Thymus (tissue), 14 donors: ENCODE measurements at places on chromosomes 4 and X.

DNA sequence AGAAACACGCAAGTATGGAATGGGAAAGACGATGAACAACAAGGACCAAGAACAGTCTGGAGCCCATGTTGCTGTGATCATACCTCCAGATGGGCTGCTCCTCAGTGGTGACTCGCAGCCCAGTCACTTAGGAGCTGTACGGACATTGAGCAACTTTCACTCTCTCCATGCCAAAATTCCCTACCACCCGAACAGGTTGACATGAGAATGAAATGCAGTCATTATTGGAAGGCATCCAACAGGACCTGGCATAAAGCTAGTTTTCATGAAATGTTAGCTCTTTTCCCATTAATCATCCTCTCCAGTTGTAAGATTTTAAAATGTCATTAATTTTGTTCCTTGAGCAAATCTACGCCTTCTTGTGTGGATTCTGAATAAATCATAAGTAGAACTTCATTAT is 82.7 kb upstream of the GPM6B start:
- DNase-seq, result no peak

DNA sequence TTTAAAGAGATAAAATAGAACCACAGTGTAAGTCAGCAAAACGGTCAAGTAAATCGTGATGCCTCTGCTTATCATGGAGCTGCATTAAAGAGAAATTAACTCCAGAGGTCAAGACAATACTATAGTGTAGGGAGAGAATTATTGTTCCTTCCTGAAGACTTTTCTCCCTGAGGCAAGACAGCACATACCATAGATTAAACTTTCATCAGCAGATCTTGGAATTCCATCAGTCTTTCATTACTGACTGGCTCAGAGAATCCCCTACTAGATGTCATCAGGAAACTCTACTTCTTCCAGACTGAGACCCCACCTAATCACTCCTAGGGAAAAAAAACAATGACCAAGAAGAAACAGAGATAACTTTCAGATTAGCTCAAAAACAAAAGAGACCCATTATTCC is 131.3 kb downstream of the NSUN7 start:
- no peak for DNase-seq

DNA sequence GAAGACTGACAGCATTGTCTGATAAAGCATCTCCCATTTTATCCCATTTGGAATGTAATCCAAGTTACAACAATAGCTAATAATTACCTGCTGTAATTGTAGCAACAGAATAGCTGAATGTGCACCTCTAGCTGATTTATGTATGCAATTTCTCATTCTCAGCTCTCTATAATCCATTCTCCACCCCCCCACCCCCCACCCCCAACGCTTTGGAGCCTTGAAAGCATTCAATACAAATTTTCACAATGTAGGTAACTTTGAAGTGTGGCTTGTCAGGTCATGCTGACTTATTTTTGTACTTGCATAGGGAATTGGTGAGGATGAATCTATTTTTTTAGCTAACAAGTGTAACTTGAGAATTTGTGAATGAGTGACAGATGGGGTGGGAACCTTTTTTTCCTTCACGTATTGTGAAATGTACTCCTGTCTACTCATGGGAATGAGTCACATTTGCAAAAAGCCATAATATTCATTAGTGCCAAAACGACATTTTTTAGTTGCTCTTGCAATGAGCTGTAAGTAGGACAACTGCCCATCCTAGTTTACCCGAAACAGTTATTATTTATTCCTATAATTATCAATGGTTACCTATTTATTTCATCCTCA is 159.3 kb downstream of the PALLD start:
- DNase-seq, result no peak

GRCh38 chr4:88045021-88045420 is 37.6 kb downstream of the PKD2 start:
- DNase-seq, result no peak

- no peak for DNase-seq
Observed at GRCh38 chr4:133145758-133146573, 3.1 kb upstream of the PCDH10 start.

DNA sequence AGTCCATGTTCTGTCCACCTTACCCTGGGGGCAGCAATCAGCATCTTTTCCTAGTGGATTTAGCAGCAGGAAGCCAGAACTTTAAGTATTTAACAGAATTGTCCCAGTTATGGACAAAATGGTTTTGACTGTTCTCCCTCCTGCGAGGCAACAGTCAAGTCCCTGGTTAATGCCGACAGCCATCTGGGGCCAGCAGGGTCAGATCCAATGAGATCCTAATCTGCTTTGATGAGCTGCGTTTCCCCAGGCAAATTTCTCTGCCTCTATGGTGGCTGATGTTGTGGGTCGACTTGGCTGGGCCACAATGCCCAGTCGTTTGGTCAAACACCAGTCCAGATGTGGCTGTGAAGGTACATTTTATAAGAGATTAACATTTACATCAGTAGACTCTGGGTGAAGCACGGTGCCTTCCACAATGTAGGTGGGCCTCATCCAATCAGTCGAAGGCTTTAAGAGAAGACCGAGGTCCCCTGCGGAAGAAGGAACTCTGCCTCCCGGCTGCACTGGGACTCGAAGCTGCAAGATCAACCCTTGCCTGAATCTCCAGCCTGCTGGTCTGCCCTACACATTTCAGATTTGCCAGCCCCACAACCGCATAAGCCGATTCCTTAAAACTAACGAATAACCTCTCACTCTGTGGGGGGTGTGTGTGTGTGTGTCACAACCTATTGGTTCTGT is 89.0 kb upstream of the C4orf50 start:
- DNase-seq, result no peak

DNA sequence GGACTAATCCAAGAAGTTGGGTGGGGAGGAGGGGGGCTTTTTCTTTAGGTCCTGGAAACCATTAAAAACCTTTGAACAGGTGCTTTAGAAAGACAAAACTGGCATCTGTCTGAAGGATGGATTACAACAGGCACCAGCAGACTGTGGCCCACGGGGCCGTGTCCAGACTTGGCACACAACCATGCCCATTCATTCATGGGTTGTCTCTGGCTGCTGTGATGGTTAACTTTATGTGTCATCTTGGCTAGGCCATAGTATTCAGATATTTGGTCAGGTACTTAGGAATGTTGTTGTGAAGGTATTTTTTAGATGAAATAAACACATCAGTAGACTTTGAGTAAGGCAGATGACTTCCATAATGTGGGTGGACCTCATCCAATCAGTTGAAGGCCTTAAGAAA is 45.5 kb downstream of the TBL1X start:
- no peak for DNase-seq

GRCh38 chr4:142160509-142160908 is 524.1 kb downstream of the IL15 start:
- no peak for DNase-seq

- DNase-seq, result no peak
Observed at GRCh38 chr4:23097251-23097650, 404.5 kb downstream of the GBA3 start.

- DNase-seq, result no peak
Observed at GRCh38 chr4:98572697-98573096, 85.7 kb downstream of the TSPAN5 start.

DNA sequence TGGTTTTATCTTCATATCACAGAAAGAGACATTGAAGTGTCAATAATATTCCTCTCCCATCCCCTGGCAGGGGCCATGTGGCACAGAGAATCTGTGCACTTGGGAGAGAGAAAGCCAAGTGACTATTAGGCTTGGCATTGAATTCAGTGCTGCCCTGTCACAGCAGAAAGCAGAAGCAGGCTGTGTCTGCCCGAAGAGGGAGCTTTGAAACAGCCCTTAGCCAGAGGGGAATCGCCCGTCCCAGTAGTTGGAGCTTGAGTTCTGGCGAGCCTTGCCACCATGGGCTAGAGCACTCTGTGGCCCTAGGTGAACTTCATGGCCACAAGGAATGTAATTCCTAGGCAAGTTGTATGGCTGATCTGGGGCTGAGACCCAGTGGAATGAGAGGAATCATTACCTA is 282.5 kb upstream of the PCDH10 start:
- no peak for DNase-seq

DNA sequence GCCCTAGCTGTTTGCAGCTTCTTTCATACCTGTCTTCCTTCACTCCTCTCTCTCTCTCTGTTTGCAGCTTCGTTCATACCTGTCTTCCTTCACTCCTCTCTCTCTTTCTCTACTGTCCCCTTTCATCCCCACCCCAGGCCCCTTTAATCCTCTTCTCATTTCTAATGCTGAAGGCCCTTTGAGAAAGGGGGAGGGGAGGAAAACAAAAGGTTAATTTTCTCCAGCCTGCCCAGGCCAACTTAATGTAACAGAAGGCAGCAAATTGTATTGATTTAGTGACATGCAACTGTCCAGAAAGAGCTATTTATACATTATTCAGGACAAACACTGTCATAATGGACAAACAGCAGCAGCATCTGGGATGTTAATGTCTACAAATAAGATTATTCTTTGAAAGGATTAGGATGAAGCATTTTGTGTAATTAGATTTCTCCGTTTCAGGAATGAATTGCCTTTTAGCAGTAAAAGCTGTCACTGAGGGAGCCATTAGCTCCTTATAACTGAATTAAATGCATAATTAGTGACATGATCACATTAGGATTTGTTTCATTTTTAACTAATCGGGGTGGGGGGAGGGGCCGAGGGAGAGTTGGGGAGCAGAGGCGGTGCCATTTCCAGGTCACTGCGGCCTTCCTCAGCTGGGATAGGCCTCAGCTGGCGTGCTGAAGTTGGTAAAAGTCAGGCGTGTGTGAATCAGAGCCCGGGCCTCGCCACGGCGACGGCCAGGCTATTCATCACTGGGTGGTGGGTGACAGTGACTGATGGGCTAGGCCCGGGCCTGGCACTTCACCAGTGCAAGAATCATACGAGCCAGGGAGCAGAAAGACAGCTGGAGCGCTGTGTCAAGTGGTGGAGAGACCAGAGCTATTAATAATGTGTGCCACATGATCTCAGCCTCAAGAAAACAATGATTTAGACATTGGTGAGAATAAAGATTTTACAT is 174.5 kb downstream of the NKX6-1 start:
- no peak for DNase-seq

- DNase-seq, result no peak
Observed at GRCh38 chrX:102846544-102847236, 90.4 kb upstream of the RAB40AL start.

DNA sequence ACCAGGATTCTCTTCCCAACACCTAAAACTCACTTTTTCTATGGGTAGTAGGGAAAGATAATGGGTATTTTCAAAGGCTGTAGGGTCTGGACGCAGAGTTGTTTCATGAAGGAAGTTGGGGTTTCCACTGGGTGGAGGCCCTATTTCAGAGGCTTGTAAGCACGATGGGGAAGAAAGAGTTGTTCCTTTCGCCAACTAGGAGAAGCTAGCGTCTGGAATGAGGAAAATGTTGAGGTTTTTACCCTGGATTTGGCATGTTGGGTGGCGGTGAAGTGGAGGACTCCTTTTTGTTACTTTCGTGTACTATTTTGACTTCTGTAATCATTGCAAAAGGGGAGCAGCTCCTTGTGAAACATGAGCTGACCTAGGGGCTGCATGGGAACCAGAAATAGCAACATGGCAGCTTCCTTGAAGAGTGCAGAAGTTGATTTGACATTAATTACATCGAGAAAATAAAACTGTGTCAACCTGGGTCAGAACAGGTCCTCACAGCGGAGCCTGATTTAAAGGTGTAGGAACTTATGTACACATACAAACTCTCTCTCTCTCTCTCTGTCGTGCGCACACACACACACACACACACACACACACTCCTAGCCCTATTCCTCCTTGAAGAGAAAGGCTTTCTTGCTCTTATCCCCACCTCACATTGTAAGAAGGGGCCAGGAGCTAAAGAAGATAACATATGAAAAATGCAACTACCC is 19.1 kb downstream of the VSIG4 start:
- DNase-seq, result no peak

DNA sequence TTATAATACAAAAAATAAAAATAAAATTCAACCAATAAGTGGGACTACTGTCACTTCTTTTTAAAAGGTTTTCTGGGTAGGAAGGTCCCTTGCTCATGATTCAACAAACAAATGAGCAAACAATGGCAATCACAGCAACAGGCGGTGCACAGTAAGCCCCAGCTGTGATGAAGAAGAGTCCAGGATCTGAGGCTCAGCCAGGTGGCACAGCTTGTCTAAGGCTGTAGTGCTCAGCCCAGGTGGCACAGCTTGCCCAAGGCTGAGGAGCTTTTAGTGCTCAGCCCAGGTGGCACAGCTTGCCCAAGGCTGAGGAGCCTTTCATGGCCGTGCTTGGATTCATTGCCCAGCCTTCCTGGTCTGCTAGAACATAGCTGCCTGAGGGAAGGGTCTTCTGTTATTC is 75.0 kb downstream of the ZFYVE28 start:
- DNase-seq, result peak; percentile 54

DNA sequence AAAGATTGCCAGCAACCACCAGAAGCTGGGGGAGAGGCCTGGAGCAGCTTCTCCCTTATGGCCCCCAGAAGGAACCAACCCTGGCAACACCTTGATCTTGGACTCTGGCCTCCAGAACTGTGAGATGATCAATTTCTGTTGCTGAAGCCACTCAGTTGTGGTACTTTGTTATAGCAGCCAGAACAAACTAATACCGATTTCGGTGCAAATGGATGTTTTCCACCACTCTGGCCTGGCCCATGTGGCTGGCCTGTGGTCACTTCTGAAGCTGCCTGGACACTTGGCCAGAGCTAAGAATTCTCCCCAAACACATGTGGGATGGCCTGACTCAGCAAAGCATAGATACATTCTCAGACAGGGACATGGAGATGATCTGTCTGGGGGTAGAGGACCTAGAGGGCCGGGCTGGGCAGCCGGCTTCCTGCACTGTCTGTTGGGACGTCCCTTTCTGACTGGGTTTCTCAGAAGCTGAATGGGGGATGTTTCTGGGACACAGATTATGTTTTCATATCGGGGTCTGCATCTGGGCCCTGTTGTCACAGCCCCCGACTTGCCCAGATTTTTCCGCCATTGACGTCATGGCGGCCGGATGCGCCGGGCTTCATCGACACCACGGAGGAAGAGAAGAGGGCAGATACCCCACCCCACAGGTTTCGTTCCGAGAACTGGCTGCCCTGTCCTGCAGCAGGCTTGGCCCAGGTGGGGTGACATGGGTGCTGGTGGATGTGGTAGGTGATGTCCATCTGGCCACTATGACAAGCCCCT is 4.1 kb downstream of the FOXP3 start:
- no peak for DNase-seq

DNA sequence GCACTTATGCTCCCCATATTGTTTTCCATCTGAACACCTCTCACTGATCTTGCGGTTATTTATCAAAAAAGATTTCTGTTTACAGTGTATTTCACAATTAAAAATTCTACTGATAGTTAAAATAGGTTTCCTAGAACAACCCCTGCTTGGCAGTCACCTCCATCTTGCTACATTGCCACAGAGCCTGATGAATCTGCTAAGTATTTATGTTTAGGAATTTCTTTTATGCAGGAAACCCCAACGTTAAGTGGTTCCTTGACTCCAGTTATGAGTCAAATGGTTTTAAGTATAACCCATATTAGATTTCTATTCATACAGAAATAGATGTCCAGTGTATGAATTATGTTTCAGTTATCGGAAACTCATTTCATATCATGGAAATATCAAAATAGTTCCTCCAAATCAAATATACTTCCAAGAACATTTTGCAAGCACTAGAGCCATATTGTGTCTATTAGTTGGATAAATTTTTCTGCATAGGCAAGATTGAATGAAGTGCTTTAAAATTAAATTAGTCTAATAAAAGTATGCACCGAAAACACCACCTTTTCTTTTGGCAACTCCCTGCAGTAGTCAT is 20.6 kb downstream of the GALNT7 start:
- no peak for DNase-seq
